ENCODE measurements at places on chromosomes 1 and 21.

DNA sequence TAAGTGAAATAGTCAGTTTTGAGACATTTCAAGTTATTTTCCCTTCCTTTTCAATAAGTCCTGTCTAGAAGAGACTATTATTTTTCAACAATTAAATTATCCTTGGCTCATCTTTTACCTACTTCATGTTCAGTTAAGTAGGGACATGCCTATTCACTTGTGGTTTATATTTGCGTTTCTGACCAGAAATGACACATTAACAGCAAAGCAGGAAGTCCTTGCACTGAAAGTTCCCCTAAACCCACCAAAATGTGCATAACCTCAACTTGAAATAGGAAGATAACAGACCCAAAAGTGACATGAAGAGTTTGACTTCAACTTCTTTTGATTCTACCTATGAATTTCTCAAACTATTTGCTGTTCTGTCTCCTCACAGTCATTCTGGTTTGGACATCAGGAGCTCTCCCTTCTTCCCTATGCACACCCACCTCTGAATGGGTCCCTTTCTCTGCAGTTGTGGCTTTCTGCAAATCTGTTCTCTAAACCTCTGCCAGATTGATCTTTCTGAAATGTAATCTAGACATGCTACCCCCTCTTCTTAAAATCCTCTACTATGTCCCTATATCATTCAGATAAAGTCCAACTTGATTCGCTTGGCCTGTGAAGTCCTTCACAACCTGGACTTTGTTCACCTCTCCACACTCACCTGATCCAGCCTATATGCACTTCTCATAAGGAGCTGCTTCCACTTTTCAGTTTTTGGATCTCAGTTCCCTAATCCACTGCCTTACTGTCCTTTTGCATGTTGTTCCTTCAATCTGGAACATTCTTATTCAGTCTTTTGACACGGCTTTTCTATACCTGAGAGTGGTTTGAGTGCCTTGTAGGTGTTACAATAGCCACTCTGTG lies 661.5 kb upstream of the ADGRL4 start:
- no peak for DNase-seq

GRCh38 chr1:39406533-39407450 lies 84.6 kb upstream of the BMP8A start:
- no peak for DNase-seq

GRCh38 chr1:151862604-151863003 lies 9.1 kb upstream of the THEM5 start:
- no peak for DNase-seq

GRCh38 chr1:245099401-245099800 lies 55.4 kb upstream of the KIF26B start:
- no peak for DNase-seq

DNA sequence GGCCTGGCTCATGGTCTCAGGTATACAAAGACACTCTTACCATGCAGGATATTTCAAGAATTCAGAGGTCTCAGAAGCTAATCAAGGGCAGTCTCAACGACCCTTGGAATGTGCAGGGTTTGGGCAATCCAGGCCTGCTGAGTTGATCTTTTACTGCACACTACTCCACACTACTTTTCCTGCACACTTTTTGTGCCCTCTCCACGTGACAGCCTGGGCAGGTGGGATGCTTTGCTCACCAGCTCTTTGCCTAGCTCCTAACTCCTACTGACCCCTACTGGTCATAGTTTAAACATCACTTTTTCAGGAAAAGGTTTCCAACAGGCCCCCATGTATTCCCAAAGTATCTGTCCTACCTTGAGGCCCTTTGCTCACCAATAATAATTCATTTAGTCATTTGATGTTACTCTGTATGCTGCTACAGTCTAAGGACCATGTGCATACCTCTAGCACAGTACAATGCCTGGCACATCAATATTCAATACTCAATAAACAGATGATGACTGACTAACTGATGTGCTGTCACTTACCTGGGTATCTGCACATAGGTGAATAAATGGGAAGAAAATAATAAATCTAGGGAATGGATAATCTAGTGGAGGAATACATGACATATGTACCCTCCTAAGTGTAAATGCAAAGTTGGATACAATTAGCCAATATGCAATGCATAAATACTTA lies 9.6 kb downstream of the DUSP23 start:
- DNase-seq = no peak

DNA sequence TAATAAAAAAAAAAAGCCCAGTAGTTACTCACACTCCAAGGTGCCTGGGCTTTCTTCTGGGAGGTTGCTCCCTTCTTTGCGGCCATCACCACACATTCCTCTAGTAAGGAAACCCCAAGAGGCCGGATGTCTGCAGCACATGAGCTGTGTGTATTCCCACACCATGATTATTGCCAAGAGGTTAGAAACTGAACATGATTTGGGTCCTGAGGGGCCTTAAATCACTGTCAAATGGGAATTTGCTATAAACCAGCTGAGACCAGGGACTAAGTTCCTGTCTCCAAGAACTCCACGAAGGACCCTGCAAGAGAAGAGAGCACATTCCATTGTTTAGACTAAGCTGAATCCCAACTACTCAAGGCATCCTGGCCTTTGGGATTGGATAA lies 85.3 kb upstream of the SSX2IP start:
- no peak for DNase-seq

Measured in NCI-H1436 treated with DMSO at 0.1 percent for 48 hours (cell line).